Activated CD4-positive, alpha-beta T cell treated with anti-CD3 and anti-CD28 coated beads for 24 hours (primary cell): ENCODE measurements at places on chromosomes 1 and 21.

GRCh38 chr1:88655685-88656299, 28.3 kb upstream of the PKN2 start:
- no peak for DNase-seq

- DNase-seq: no peak
Measured at GRCh38 chr1:8753736-8754135, 63.7 kb downstream of the RERE start.

GRCh38 chr1:8822373-8823294, 5.2 kb upstream of the RERE start:
- DNase-seq: no peak

DNA sequence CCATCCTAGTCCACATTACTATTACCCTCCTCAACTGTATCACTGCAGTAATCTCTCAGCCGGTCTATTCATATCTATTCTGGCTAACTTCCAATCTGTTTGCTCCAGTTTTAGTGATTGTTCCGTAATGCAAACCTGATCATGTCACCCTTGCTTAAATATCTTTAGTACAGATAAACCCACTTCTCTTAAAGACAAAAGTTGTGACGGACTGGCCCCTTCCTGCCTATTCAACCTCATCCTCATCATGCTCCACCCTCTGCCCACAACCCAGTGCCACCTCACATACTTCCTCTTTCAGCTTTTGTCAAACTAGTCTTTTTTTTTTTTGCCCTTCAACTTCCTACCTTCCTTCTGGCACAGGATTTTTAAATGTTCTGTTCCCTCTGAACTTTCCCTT, 2.8 kb upstream of the C1orf162 start:
- DNase-seq: peak; percentile 39

GRCh38 chr1:16068356-16069270, 4.8 kb downstream of the FAM131C start:
- DNase-seq: no peak
